ENCODE measurements at places on chromosomes 1 and 21.

GRCh38 chr1:60035921-60036320 is 37.6 kb downstream of the C1orf87 start:
- no peak for DNase-seq

- DNase-seq, result no peak
These were observed 62.8 kb upstream of the NGF start for GRCh38 chr1:115400891-115401290.

DNA sequence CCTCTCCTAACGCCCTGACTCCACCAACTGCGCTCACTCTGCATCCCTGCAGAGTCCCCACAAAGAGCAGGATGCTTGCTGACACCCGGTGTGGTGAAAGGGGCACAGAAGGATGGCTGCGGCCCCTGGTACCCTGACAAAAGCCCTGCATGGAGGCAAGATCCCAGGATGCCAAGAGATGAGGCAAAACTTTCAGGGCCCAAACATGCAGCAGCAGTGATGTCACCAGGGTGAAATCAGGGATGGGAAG is 36.6 kb downstream of the SLC9A1 start:
- DNase-seq, result no peak

DNA sequence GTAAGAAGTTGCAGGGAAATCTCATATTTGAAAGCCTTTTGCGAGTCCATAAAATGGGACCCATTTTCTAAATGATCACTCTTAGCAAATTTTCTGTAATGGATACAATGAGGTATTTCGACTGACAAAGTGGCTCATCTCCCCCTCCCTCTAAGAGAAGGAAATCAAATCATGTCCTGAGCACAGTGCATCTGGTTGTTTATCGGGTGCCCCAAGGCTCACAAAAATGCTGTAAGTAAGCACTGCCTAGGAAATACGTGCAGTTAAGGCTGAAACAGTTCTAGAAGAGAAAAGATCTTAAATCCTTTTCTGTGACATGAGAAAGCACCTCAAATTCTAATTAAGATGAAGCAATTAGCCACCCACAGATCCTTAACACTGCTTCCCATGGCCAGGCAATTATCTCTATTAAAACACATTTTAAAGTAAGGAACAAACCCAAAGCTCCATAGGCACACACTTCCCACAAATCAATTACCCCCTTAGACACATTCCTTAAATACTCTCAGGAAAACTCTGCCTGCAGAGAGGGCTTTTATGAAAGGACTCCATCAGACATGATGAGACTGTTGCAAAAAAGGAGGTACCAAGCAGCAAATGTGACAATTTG is 216.3 kb downstream of the KCNH1 start:
- no peak for DNase-seq

GRCh38 chr1:193590102-193590501 is 403.7 kb upstream of the B3GALT2 start:
- DNase-seq, result no peak

GRCh38 chr1:41622859-41623732 is 138.6 kb upstream of the EDN2 start:
- DNase-seq, result peak; percentile 71

DNA sequence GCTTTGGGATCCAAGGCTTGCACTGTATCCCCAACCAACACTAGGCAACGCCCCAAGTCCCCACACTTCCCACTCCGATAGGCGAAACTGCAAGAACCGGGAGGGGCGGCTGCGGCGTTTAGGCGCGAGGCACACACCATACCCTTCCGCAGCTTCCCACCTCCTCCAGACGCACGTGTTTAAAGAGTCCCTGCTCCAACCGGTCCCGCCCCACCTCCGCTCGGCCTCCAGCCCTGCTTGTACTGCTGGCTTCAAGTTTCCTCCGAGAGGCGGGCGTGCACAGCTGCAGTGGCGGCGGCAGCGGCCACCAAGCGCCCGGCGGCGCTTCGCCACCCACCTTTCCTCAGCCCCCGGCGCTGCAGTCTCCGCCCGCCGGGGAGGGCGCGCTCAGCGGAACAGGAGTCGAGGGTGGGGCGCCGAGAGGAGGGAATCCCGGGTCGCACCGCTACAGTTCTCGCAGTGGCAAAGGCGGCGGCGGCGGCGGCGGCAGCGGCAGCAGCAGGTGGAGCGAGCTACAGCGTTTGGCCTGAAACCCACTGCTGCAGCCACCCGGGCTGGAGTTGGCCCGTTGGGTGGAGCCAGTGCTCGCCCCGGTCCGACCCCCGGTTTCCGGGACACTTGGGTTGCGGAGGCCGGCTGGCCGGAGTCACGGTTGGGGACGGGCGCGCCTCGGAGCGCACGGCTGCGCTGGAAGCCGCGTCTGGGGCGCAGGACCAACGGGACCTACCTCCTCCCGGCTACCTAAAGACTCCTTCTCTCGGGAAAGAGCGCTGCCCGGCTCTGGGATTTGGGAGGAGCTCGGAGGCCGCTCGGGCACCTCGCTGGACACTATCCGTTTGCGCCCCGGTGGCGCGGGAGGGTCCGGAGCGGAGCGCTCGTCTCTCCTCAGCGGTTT is at the start of gene CNIH3:
Gene CNIH3 (plus strand): TSS at position 457 of the 895 bp plus-strand sequence. CDS start 858 bp downstream, outside the sequence.
- no peak for DNase-seq

- DNase-seq, result no peak
These were observed 283.6 kb upstream of the USP25 start for GRCh38 chr21:15446223-15446622.

Data from NAMALWA (cell line).